ENCODE measurements at places on chromosomes 4 and X.

- peak; percentile 78 for DNase-seq
These were observed 52.4 kb downstream of the SCFD2 start for GRCh38 chr4:53313510-53313909.

- DNase-seq: no peak
These were observed 39.6 kb upstream of the BBS12 start for GRCh38 chr4:122692641-122693520.

- DNase-seq: no peak
These were observed 53.0 kb upstream of the PROM1 start for GRCh38 chr4:16136827-16137226.

DNA sequence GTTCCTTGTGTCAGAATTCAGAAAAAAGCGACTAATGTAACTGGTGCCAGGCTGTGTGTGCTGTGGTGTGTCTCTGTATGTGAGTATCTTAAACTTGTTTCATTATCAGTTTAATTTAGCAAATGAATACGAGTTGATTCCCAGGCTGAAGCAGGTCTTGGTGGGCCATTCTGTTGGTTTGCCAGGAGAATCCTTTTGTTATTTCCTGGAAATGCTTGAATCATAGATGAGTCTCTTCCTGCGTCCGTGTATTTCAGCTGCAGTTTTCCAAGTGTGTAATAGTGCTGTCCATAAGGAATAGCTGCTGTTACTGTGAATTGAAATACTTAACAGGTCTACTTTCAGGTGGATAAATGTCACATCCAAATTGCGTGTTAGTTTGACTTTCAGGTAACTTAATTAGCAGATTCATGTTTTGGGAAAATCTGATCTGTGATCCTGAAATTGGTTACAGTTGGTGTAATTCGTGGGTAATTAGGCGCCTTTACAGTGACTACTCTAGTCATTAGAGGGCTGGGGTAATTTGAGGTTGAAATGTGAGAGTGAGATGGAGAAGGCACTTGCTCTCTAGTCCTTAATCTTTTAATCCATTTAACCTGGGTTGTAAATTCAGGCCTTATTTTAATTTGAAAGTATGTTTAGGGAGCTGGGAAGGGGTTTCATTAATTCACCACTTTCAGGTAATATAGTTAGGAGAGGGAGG is 23.8 kb downstream of the TMEM131L start:
- DNase-seq: no peak

GRCh38 chr4:94472056-94472826 is 20.5 kb downstream of the PDLIM5 start:
- peak; percentile 79 for DNase-seq
